NCI-H510A treated with DMSO at 0.1 percent for 48 hours (cell line): ENCODE measurements at places on chromosomes 1 and 21.

DNA sequence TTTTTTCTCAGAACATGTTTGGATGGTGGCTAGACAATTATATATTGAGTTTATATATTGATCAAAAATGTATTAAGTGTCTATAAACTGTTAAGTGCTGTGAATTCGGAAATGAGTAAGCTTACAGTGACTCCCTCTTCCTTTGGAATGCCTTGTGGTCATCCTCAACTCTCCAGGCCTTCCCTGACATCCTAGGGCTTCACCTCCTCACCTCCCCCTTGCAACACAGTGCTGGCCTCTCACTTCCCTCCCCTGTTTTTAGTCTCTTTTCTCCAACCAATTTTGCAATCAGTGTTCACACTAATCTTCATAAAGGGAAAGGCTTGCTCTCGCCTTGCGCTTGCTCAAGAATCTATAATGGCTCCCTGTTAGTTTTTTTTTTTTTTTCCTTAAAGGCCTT is 95.1 kb upstream of the C1orf21 start:
- DNase-seq, result no peak

DNA sequence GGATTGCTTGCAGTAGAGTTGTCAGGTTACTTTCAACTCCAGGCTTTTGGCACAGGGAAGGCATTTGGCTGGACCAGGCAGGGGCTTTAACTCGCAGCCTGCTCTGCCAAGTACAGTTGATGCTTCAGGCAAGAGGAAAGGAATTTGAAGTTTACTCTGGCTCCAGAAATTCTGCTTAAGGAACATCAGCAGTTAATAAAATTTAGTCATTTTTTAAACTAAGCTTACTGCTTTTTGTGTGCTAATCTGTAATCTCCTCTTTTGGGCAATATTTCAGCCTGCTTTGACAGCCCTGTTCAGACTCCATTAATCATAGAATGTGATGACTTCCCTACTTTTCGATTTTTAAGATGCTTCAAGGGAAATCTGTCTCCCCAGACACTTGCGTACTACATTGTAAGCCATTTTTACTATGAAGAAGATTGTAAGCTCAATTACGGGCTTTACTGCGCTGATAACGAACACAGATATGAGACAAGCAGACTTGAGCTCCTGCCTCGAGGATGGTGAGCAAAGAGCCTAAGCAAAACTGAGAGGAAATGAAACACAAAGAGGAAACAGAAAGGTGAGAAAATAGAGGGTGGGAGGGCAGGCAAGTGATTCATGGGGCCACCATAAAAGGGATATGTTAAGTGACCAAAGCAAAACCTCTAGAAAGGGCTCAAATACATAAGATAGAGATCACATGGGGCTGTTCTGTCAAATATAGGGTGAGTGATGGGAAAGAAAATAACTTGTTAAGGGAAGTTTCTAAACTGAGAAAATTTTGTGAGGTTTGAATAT is 76.6 kb upstream of the VAV3 start:
- no peak for DNase-seq

DNA sequence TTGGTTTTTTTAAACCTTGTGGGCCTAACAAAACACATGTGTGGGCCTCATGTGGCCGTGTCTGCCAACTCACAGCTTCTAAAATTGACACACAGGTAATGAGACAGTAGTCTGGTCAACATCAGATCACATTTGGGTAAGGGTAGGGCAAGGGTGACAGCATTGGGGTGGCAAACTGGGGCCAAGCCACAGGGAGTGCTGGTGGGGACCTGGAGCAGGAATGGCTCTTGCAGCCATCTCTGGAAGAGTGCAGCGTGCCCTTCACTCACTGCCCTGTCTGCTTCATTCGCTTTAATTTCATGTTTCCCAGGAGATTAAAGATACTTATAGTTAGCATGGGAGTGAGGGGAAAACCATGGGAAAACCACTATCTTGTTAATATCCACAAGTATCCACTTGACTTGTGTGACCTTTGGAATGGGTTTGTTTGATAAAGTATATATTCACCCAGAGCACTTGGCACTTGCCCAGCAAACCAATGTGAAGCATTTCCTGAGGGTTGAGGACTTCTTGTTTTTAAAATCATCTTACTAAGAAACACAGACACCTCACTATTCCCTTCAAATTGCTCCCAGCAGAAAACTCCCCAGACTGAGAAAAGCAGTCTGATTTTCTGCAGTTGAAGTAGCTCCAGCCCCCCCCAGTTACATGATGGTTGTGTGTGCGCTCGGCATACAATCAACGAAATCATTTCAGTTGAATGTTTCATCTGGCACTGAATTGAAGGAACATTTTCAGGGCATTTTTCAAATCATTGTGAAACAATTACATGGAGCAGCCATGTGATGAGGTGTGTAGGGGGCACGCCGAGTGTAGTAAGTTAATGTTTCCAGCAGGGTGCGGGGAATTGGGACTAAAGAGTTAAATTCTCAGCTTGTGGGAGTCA is 175.7 kb downstream of the VPS13D start:
- no peak for DNase-seq

- DNase-seq, result no peak
These were observed 78.6 kb downstream of the POFUT2 start for GRCh38 chr21:45209046-45209445.

GRCh38 chr1:64597113-64597512 is 127.2 kb downstream of the CACHD1 start:
- no peak for DNase-seq

DNA sequence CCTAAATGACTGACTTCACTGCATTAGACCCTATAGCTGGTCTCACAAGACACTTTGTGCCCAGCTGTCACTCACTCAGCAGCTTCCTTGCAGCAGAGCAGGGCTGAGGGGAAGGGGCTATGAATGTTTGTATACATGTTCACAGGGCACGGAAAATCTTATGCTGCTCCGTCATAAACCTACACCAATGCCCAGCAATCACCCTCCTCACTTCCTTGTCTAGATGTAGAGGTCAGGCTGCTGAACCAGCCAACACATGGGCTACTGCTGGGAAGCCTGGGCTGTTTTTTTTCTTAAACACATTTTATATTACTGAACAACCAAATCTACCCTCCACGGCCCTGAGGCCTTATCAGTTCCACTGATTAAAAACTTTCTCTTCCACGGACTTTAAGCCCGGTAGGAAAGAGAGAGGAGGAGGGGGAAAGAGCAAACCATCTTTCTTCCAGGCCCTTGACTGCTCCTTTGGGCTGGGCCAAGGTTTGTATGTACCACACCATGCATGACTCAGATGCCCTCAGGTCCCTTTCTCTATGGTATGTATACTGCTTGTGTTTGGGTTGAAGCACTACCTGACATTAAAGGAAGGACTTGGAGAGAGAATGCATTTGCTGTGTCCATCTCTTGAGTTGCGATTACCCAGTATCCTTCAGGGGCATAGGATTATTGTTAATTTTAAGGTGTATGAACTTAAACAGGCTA is 12.7 kb downstream of the MTFR1L start:
- DNase-seq, result no peak

- no peak for DNase-seq
These were observed 342 bp downstream of the GSTM5 start for GRCh38 chr1:109712321-109712864.

GRCh38 chr1:116411784-116412479 is 38.9 kb downstream of the ATP1A1 start:
- DNase-seq, result no peak

DNA sequence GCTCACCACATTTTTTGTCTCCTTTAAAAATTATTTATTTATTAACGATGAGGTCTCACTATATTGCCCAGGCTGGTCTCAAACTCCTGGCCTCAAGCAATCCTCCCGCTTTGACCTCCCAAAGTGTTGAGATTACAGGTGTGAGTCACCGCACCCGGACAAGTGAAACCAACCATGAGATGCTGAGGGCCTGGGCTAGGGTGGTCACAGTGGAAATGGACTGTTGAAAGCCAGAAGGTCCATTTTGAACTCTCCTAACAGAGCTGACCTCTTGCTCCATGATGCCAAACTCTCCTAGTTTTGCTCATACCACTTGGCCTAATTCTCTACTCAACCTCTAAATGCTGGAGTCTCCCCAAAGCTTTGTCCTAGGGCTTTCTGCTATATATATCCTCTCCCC is 109.1 kb downstream of the SLC45A1 start:
- DNase-seq, result no peak

DNA sequence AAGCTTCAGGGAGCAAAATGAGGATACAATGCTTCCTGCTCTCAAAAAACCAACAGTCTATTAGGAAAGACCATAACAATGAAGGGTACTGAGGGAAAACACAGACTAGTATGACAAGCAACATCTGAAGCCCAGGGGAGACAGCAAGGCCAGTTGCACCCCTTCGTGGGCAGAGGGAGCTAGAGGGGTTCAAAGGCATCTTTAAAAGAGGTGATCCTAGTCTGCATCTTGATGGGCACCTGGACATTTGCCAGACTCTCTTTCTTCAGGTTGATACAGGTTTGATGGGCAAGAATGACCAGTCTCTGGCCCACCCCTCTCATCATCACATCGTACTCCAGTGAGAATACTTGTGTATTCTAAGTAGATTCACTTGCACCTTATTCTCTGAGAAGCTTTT is 177.7 kb downstream of the VAV3 start:
- DNase-seq, result no peak

DNA sequence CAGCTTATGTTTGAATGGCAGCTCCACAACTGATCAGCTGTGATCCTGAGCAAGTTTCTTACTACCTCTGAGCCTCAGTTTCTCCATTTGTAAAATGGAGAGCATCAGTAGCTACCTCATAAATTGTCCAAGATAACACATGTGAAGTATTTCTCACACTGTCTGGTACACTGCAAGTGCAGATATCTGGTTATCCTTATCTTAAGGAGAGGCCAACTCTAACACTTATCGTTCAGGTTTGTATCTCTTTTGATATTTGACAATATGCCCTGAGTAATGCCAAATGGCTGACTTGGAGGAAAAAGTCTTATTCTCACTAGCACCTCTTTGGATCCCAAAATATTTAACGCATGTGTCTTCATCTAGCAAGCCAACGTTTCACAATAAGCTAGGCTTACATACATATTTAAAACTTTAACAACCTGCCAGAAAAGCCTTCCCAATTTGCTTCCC is 2.7 kb downstream of the CSRP1 start:
- no peak for DNase-seq

- DNase-seq, result peak; percentile 83
These were observed 773 bp upstream of the DDX59 start for GRCh38 chr1:200670242-200671118.

DNA sequence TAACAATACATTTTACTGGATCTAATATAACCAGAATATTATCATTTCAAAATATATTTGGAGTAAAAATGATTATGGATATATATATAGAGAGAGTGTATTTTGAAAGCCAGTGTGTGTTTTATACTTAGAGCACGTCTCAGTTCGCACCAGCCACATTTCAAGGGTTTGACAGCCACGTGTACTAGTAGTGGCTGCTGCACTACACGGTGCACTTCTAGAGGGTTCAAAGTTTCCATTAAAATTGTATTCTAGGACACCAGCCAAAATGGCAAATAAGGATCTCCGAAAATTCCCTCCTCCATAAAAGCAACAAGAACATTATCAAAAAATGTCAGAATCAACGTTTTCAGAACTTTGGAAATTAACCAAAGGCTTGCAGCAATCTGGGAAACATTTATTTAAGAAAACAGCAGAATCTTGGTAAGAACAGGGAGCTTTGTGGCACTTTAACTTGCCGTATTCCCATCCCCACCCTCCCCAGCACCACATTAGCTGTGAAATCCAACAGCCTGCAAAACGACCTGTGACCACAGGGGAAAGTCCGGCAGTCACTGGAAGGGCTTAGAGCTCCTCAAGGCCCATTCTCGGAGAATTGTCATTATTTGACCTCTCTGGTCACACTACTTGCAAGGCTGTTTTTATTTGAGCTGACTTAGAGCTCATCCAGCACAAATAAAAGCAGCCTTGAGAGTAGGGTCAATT is 33.5 kb upstream of the MRPS6 start:
- no peak for DNase-seq

DNA sequence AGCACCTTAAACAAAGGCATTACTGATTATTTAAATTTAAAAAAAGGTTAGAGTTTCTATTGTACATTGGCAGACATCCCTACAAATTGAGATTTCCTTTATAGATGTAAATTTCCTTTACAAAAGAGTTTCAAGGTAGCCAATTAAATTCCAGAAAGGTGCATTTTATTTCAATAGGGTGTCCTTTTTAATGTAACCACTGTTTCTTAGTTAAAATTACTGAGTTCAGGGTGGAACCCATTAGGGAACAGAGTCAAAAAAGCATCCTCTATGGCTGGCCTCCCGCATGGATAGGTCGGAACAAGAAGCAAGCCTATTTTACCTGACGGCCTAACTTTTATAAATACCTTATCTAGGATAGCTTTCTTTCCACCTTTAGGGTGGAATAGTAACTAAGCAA is 24.4 kb downstream of the TCP10L start:
- DNase-seq, result no peak

DNA sequence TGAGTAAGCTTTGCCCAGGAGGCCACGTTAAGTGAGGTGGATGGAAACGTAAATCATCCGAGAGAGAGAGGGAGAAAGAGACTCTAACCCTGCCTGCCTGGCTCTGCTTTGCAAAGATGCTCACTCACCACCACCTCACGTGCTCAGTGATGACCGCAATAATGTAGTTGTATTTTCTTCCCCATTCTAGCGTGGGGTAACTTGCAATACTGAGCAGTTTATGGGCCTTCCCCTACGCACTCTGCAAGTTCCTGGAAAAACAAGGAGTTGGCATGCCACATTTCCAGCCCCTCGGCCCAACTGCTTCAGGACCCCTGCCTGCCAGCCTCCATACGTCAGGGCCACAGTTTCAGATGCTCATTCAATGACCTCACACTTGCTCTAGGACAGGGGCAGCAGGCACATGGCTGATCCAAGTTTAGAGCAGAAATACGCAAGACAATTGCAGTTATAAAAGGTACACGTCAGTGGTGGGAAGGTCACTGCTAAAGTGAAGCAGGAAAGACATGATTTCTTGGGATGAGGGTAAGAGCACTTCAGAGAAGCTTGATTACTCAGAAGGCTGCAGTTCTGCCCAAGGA is 112.5 kb upstream of the RAB4A start:
- no peak for DNase-seq

GRCh38 chr1:24769656-24770651 is 24.7 kb downstream of the CLIC4 start:
- no peak for DNase-seq

- DNase-seq, result peak; percentile 99
These were observed 214.2 kb downstream of the RERE start for GRCh38 chr1:8603220-8603616.

GRCh38 chr1:2804628-2805351 is 3.3 kb upstream of the TTC34 start:
- no peak for DNase-seq

GRCh38 chr1:116989835-116990234 is 11.7 kb upstream of the CD101 start:
- DNase-seq, result no peak

DNA sequence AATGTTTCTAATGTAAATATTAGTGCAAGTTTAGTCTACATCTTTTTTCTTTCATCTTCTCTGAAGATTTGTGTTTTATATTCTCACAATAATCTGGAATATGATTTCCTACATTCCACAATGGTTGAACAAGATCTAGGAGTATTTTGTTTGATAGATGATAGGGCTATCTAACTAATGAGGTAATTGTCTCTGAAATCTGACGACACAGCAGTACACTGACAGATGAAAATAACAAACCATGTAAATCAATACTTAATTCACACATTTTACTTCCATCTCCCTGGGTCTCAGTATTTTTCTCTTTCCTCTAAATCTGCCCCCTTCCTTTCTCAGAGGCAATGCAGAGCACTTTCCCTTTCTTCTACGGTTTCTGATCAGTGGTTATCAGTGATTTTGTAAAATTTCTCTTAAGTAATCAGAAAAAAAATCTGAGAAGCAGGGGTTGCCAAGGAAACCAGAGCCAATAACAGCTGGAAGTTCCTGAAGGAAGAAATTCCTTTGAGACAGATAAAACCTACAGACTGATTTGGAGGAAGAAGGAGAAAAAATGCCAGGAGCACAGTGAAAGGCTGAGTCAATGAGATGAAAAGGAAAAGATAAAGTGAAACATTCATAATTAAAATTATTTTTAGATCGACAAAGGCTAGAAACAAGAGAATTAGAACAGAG is 7.3 kb upstream of the ANKRD13C start:
- DNase-seq, result no peak
